Activated CD4-positive, alpha-beta T cell treated with anti-CD3 and anti-CD28 coated beads, Interleukin-2, amount 50 U/mL, for 24 hours (primary cell): ENCODE measurements at places on chromosomes 2 and 18.

DNA sequence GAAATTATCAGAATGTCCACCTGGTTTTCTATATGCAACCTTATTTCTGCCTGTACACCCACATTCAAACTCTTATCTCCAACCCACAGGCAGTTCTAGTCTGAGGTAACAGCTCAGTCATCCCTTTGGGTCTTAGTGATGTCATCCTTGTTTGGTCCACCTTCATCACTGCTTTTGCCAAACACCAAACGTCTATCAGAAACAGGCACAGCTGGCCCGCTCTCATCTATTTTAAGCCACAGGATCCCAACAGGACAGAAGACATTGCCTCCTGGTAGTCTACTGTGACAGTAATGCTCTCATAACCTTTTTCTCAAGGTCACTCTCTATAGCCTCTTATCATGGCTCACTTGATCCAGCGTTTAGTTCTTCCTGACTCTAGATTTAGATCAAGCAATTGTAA, 99.0 kb upstream of the CHAC2 start:
- DNase-seq: no peak

GRCh38 chr2:174005801-174006419, 40.7 kb upstream of the SP3 start:
- DNase-seq: no peak

DNA sequence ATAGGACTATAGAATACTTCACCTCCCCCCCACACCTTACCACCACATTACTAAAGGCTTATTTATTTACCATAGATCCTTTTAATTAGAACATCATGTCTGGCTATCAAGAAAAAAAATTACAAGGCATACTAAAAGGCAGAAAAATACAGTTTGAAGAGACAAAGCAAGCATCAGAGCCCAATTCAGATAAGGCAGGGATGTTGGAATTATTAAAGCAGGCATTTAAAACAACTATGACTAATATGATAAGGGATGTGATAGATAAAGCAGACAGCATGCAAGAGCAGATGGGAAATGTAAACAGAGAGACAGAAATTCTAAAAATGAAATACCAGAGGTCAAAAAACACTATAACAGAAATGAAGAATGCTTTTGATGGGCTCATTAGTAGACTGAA, 55.4 kb upstream of the SMIM21 start:
- DNase-seq: no peak

DNA sequence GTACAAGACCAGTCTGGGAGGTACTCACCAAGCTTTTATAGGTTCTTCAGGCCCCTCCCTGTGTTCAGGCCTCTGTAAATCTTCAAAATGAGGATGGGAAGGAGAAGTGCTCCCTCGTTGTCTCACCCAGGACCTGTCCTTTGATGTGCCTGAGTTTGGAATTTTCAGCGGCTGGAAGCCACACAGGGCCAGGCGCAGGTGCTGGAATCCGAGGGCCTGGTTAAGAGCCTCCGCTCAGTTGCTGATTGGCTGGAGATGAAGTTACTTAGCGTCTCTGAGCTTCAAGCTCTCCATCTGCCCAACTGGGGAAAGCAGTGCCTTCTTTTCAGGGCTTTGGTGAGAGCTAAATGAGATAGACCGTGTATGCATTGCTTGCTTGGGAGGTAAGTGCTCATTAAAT, 30.0 kb downstream of the HJURP start:
- no peak for DNase-seq

GRCh38 chr2:47034973-47035609, 119.5 kb upstream of the MCFD2 start:
- DNase-seq: no peak

DNA sequence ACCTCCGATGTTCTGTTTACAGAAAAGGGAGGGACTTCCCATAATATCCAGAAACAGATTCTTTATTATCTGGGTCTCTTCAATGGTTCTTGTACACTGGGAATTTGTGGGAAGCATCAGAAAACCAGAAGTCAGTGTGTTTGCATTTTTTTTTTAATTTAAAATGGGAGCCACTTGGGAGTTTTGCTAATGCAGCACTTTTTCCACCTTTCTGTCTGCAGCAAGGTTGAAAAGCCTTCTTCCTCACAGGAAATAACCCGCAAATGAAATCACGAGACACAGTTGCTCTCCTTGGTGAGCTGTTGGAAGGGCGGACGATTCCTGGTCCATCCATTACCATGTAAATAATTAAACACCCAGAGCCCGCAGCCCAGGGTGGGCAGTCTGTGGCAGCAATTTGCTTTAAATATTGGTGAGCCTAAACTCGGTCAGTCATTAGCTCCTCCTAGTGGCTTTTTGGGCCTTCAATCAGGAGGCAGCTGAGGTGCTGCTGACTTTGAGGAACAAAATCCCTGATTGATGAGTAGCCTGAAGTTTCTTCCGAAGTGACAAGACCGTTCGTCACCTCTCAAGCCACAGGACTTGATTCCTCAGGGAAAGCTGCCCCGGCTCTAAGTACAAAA, 471.5 kb downstream of the EPHA4 start:
- no peak for DNase-seq

DNA sequence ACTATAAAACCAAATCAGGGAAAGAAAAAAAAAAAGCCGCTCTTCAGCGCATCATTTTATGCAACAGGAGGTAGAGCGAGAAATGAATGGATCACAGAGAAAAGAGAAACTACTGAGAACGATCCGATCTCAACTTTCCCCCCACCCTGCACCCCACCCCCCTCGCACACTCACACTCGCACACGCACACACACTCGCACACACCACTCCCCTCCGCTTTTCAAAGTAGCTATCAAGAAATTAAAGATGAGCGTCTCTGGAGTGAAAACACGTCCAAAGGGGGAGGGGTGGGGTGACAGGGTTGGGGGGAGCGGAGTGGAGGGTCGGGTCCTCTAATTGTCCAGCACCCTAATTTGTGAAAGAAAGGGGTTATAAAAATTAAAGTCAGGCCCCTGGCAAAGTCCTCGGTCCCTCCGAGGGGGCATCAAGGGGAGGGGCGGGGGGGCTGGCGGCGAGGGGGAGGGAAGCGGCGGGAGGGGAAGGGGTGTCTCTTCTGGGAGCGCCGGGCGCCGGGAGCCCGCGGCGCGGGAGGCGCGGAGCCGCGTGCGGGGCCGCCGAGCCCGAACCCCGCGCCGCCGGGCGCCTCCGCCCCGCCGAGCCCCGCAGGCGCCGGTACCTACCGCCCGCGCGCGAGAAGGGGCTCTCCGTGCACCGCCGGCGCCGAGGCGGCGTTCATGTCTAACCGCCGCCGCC, 428 bp downstream of the TCF4 start:
- no peak for DNase-seq

DNA sequence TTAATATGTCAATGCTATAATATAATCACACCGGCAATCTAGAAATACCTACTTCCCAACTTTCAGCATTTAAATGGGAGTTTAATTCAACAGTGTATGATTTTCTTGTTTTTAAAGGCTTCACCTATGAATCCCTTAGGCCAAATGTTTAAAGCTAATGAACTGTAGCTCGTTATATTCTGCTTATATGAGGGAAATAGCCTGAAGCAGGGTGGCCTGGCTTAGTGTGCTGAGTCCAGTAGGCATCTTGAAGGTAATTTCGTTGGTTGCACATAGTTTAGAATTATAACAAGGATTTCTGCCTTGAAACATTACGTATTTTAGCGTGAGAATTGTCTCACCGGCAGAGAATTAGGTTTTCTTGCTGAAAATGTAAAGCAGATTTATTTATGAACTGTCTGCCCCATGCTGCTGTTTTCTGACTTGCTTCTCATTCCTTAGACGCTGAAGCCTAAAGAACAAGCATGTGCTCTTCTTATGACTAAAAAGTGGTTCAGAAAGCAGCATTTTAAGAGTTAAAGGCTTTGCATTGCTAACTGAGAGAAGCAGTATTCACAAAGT, 433.7 kb upstream of the RAB12 start:
- no peak for DNase-seq

- peak; percentile 35 for DNase-seq
These were observed 7.1 kb upstream of the SOS1 start for GRCh38 chr2:39127973-39128372.

- no peak for DNase-seq
These were observed 9.5 kb downstream of the RTTN start for GRCh38 chr18:70195852-70196434.

DNA sequence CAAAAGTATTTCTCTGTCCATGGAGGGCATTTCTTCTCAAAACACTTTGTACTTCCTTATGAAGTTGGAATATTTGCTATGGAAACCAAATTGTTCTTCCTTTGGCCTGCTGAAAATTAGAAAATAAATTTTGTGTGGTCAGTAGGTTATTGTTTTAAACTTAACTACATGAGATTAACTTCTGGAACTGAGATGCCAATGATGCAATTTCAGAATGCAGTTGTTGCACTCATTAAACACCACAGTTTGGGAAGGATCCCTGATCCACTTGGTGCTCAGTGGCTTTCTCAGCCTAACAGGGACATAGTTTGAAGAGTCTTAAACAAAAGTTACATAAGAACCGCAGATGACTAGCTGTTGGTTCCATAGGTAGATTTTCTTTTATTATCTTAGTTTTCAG, 23.3 kb upstream of the IL1R1 start:
- DNase-seq: no peak

- DNase-seq: no peak
These were observed 170.7 kb downstream of the STK39 start for GRCh38 chr2:168076731-168077130.

GRCh38 chr2:101119431-101119830, 31.8 kb downstream of the TBC1D8 start:
- DNase-seq: no peak

DNA sequence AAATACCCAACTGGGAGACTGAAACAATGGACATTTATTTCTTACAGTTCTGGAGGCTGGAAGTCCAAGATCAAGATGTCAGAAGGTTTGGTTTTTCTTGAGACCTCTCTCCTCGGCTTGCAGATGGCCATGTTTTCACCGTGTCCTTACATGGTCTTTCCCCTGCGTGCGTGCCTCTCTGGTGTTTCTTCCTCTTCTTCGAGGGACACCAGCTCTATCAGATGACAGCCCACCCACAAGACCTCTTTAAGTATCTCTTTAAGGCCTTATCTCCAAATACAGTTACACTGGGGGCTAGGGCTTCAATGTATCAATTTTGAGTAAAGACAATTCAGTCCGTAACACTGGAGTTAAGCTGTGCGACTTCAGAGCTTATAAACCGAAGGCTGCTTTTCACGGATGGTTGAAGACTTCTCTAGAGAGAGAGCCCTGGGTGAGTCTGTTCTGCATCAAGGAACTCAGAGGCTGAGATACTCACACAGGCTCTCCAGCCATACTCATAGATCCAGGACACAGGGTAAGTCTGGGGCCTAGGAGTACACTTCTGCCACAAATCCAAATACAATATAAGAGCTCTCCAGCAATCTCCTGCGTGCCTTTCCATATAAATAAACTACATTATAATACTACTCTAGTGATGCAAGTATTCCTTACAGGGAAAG, 339.9 kb upstream of the PKDCC start:
- no peak for DNase-seq

DNA sequence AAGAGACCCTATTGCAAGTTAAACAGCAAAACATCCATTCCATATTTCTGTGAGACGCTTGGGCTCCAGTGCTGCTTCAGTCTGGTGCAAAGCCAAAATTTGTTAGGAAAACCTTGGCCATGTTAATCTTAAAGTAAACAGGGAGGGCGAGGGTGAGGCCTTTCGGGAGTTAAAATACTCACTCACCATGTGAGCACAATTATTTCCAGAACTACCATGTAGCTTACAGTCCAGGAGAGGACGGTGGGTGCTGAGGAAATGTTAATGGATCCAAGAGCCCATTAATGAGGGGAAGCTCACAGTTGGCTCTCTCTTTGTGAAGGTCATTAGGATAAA, 286.4 kb downstream of the SLC8A1 start:
- DNase-seq: no peak

DNA sequence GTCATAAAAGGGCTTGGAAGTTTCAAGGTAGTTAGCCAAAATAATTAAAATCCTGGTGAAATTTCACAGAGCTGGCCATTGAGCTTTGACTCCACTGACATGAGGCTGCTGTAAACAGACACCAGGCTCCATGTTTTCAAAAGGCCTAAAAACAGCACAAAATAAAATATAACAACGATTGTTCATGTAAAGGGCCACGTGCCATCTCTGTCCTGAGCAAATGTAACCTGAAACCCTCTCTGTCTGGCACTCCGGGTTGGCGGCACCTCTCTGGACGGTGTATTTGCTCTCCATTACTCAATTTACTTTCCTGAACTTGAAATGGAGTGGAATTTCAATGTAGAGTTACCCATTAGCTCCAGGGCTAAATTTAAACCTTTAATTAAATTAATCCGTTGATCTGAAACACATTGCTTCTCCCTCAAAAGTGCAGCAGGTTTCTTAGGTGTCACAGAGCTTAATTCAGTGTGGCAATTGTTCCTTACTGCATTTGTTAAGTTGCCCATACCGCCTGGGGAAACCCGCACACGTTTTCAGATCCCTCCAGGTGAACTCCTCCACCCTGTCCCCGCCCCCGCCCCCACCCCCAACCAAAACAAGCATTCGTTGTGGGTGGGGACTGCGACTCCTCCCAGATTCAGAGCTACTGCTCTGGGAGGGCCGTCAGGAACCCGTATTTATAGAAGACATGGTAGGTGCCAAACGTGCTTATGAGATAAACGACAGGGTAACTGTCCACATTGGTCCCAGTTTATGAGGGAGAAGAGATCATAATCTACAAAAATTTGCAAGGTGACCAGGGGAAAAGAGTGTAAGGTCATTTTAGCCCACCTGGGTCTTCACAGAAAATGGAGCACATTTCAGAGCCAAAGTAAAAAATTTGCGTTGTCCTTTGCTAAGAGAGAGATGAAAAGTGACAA, 1.2 kb upstream of the CABLES1 start:
- DNase-seq: peak; percentile 18

DNA sequence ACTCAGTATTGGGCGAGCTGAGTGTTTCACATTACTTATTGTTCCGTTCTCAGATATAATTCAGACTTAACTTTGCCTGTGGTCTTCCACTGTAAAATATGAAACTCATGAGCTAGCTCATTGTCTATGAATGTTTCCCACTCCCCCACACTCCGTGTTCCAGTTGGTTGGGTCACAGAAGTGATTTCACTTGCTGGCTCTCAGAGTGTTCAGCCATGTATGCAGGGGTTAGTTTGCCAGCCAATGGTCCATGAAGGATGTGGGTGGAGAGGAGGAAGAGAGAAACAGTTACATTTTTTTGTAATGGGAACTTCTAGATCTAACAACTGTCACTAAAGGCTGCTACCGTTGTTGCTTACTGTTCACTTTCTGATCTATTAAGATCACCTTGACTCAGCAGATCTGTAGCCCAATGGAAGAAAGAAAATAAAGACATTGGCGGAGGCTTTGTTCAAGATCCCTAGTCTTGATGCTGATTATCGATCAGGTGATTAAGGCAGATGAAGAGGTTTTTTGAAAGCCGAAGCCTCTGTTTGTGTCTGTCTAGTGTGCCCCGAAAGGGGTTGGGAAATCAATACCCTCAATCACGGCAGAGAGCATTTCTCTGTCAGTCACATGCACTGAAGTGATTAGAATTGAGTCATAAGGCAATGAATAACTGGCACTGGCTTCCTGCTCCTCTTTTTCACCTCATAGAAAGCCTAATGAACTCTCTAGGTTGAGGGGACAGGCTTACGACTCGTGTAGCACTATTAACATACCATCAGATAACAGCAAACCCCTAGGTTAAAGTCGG, 279.7 kb upstream of the FIGN start:
- no peak for DNase-seq
